Activated CD4-positive, CD25-positive, alpha-beta regulatory T cell treated with anti-CD3 and anti-CD28 coated beads, Interleukin-2, amount 50 U/mL, for 72 hours (primary cell): ENCODE measurements at places on chromosomes 7 and 10.
A peak's percentile ranks its signal among the peaks of the same experiment; 100 is the strongest.

DNA sequence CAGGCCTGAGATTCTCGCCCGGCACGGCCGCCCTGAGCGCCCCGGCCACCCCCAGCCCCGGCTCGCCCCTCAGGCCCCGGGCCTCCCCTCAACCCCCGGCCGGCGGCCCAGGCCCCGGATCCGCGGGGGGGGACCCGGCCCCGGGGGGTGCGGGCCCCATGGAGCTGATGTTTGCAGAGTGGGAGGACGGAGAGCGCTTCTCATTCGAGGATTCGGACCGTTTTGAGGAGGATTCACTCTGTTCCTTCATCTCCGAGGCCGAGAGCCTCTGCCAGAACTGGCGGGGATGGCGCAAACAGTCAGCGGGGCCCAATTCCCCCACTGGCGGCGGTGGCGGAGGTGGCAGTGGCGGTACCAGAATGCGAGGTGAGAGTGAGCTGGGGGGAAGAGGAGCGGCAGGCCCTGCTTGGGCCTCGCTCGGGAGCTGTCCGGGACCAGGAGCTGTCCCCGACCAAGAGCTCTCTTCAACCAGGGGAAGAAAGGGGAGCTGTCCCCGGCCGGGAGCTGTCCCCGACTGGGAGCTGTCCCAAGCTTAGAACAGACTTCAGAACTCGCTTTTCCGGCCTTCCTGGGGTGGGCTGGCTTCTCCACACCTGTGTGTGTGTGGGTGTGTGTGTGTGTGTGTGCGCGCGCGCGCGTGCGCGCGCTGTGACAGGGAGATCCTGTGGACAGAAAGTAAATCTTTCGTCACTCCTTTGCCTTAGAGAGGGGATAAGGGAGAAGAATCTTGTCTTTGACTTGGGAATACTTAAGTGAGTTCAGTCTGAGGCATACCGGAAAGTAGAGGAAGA, 510 bp downstream of the ZSWIM8 start:
- peak; percentile 45 for DNase-seq

GRCh38 chr10:69639291-69640195, 9.5 kb downstream of the FAM241B start:
- DNase-seq, result peak; percentile 67

DNA sequence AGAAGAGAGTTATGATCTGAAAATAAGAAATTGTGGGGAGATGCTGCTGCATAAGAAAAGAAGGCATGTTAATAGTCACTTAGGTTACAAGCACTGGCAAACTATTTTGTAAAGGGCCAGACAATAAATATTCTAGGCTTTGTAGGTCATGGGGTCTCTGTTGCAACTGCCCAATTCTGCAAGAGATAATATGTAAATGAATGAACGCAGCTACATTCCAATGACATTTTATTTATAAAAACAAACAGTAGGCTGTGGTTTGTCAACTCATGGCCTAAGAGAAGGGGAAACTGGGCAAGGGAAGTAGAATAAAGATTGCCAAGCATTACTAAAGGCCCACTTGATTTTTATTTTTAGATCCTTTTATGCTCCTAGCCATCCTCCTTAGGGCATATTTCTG, 133.1 kb downstream of the RAPGEF5 start:
- DNase-seq, result no peak

DNA sequence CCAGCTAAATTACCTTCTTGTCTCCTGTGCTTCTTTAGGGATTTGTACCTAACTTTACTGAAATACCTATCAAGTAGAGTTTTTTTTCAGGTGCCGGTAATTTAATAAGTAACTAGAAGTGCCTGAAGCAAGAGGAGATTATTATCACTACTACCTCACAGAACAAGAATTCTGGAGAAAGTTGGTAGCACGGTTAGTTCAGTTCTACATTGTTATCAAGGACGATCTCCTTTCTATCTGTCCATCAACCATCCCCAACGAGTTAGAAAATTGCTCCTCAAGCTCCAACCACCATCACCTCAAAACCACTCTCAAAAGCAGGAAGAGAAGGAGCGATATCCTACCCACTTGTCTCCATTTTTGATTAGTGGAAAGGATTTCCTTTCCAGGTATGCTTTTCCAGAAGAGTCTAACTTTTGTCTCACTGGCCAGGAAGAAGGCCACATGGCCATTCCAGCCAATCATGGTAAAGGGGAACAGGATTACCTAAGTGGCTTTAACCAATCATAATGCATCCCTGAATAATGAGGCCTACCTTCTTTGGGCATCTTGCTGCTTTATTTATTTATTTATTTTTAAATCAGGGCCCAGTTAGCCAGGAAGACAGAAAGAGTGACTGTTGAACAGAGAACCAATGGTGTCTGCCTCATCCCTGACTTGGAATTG, 265.2 kb downstream of the SNX13 start:
- DNase-seq, result no peak

GRCh38 chr10:81817596-81818170, 57.3 kb upstream of the NRG3 start:
- DNase-seq, result no peak

- DNase-seq, result no peak
Observed at GRCh38 chr10:73941300-73941699, 30.4 kb downstream of the PLAU start.

GRCh38 chr7:54898659-54899340, 120.0 kb upstream of the EGFR start:
- DNase-seq, result no peak

DNA sequence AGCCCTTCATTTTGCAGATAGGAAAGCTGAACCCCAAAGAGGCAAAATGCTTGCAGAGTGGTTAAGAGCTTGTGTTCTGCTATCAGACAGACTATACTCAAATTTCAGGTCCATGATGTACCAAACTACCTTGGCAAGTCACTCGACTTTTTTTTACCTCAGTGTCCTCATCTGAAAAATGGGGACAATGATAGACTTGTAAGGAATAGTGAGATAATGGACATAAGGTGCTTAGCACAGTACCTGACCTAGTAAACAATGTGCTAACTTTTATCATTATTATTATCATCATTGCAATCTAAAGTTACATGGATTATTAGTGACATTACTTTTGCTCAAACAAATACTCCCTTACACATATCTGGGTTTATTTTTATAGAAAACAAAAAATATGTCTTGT, 79.4 kb upstream of the ARID5B start:
- DNase-seq, result no peak

- DNase-seq, result no peak
Observed at GRCh38 chr10:71755179-71755879, 18.0 kb downstream of the VSIR start.

DNA sequence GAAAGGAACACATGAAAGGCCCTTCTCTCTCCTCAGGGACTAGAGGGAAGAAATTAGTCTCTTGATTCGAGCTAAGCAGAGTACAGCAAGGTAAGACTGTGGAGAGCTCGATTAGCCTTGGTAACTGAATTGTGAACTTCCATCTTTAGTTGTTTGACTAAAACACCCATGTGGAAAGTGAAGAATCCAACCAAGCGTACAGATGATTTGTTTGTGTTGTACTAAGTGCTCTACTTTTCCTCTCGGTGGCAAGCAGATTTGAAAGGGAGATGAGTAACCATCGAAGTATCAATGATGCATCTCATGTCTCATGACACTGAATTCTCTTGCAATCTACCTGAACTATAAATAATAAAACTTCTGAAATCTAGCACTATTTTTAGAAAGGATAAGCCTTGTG, 80.7 kb downstream of the FZD1 start:
- DNase-seq, result no peak

DNA sequence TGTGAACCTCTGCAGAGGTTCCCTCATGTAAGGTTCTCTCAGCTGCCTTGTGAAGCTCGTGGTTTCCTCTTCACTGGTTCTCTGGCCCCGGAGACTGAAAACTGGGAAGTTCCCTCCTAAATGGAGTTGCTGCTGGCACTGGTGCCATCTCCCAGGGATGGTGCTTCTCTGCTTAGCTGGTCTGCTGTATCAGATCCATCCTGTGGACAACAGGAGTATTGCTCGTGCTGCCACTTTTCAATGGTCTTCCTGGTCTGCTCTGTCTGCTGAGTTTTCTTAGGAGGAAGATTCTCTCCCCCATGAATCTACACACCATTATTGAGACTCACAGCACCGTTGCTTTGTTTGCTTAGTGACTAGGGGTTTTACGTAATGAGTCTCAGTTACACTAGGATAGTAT, 247.8 kb downstream of the OTUD1 start:
- no peak for DNase-seq

- DNase-seq, result no peak
Observed at GRCh38 chr7:5266191-5267028, 16.3 kb upstream of the SLC29A4 start.

DNA sequence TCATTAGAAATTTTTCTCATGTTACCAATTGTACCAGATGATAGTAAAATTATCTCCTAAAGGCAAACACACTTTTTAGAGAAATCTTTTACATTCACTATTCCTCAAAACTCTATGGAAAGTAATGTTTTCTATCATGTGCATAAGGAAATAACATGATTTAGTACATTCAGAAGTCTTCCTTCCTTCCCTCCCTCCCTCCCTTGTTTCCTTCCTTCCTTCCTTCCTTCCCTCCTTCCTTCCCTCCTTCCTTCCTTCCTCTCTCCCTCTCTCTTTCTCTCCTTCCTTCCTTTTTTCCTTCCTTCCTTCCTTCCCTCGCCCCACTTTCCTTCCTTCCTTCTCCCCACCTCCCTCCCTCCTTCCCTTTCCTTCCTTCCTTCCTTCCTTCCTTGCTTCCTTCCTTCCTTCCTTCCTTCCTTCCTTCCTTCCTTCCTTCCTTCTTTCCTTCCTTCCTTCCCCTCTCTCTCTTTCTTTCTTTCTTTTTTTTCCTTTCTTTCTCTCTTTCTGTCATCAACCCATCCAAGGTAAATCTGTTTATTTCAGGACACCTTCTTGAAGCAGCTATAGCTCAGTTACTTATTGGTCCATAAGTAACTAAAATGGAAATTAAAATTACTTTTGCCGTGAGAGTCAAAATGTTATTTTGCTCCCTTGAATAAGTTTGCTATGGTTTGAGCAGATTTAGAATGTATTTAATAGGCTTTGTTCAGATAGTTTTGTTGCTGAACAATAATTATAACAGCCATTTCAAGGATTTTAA, 197.9 kb downstream of the PLXDC2 start:
- DNase-seq, result no peak

GRCh38 chr10:37125191-37125732, at the start of gene ANKRD30A:
Gene ANKRD30A, plus strand, starts transcription at chr10:37125598. Its CDS starts 190 bp downstream, at chr10:37125788.
- no peak for DNase-seq

DNA sequence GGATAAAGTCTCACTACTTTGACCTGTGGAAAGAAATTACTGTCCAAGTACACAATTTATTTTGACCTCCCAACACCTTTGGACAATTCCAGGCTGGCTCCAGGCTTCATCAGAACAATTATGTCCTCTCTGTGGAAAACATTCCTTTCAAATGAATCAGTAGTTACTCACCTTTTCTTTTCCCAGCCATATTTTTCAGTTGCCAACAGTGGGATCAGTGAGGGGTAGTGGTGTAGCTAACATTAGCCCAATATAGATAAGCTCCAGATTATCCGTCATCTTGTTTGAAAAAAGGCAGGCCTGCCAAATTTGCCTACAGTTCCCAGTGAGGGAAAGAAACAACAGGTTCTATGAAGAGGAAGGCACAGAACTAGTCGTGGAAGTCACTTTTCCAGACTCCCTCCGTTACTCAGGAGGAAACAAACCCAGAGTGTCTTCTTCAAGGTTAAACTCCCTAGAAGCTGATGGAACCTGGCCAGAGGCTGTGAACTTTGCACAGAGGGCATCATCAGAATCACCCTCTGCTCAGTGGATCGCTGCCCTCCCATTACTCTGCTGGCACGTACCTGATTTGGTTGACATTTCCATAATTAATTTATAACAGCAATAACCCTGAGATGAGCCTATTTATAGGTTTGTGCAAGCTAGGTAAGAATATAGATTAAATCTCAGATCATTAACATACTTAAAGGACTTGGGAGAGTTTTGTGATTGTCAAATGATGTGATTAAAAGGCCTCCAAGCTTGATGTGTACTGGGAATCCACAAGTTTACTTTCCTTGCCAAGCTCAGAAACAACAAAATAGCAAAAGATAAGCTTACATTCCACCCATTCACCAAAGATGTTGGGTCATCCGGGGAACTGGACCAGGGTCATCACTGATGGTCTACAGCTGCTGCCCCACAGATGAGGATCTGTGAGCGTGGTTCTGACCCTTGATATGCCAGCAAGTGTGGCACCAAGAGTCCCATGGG, 654.6 kb upstream of the GALNT17 start:
- DNase-seq, result no peak

GRCh38 chr10:25483999-25484398, 309.2 kb downstream of the GPR158 start:
- no peak for DNase-seq

DNA sequence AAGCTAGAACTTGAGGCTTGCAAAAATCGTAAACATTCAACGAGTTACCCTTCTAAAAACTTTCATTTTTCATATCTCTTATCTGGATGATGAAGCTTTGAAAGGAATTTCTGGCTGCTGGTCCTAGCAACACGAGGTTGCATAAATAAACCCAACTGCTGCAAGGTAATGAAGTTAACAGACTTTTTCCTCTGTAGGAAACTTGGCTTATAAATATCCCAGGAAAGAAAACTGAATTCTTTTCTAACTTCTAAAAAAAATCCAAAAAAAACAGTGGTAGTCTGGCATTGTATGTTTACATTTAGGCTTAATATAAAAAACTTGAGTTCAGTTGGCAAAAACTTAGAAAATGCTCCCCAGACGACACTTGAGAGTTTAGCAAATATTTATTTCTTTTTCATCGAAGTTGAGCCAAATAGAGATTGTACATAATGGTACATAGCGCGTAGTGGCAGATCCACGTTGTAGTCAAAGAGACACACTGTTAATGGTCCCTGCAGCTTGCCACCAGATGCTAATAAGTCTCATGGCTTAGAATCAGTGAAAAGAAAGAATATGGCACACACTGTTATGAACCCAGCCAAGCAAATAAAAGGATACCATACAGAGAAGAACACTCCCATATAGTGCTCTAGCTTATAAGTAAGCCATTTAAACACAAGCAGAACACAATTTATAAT, 200.3 kb upstream of the PCLO start:
- DNase-seq, result no peak

DNA sequence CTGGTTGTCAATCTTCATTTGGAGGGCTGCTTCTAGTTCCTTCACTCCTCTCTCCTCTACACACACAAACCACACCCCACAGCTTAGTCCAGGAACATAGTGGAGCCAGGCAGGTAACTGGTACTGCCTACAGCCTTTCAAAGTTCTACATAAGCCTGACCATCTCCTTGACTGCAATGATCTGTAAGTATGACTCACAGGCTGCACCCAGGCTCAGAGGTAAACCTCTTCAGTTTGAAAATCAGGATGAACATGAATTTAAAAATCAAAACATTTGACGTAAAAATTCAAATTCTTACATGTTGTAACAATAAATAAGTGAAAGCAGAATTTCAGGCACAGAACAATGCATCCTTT, 68.7 kb upstream of the C10orf120 start:
- no peak for DNase-seq
